ENCODE measurements at places on chromosomes 4 and X.

GRCh38 chrX:145654486-145654885 lies 163.1 kb upstream of the SLITRK2 start:
- DNase-seq, result no peak

- no peak for DNase-seq
Measured at GRCh38 chr4:65592089-65592488, 78.2 kb downstream of the EPHA5 start.

- no peak for DNase-seq
Measured at GRCh38 chr4:127425202-127425845, 207.4 kb upstream of the INTU start.

DNA sequence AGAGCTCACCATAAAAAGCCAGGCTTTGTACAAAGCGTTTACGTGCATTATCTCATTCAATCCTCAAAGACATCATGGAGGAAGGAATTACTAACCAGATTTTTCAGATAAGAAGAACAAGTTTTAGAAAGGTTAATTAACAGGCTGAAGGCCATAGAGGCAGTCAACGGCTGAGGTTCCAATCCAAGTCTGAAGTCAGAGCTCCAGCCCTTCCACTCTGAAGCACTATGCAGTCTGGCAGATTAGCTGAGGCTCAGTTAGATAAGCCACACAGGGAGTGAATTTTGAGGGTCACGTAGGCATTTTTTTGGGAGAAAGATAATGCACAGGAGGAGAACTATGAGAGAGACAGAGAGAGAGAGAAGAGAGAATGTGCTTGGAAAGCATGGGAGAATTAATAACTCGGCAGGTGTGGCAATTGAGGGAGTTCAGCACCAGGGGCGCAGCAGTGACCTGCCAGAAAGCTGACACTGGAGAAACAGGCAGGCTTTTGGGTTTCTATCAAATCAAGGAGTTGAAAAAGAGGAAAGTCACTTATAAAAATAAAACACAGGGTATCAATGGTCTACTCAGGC lies 116.5 kb upstream of the NAP1L5 start:
- no peak for DNase-seq

- no peak for DNase-seq
Measured at GRCh38 chr4:76564123-76564915, 129.3 kb downstream of the SHROOM3 start.

DNA sequence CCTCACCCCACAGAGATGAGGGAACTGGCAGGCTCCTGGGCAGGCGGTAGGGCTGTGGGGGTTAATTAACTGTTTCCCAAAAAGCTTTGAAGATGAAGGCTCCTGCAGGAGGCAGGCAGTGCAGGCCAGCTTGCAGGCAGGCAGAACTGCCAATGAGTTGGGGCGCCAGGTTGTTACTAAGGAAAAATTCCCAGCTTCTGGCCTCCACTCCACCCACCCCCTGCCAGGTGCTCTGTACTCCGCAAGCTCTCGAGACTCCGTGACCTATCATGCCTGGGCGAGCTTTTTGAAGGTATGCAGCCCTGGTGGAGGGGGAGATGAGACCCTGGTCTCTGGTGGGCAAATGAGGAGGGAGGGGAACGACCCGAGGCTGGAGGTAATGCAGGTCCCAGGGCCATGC lies 41.8 kb downstream of the PJA1 start:
- no peak for DNase-seq

GRCh38 chr4:52780206-52780605 lies 29.0 kb upstream of the ERVMER34-1 start:
- DNase-seq, result no peak

DNA sequence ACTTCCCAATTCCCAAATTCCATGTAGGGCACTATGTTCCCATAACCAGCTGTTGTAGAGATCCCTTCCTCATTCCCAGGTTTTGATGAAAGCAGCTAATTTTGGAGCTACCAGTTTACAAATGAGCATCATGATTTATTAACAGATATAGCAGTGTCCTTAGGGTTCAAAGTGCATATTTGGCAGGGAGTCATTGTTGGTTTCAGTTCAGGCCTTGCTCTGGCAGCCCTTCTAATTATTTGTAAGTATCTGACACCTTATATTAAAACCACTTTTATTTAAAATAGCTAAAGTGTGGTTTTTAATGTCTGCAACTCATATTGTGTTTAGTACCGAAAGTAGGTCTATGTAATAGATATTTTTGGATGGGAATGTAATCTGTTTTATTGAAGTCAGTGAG lies 518.5 kb downstream of the TLL1 start:
- no peak for DNase-seq

DNA sequence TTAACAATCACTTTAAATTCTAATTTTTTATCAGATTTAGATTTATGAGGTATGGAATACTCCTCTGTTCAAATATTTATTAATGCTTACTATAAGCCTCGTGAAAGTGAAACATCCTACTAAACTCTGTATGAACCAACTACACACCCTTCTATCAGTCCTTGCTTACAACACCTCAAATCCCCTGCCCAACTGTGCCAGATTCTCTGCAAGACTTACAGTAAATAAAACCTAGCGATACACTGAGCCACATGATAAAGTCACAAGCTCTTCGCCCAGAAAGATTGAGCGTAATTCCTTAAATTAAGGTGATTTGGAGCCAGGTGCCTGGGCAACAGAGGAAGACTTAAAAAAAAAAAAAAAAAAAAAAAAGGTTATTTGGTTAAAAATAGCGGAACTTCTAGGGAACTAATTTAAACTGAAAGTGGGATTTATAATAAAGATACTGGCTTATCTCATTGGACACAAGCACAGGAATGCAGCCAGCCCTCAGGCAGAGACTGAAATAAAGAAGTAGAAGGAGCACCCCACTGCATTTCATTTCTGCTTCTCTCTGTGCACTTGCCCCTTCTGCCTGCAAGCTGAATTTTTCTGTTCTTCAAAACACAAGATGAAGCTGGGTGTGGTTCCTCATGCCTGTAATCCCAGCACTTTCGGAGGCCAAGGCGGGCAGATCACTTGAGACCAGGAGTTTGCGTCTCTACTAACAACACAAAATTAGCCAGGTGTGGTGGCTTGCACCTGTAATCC lies 17.5 kb upstream of the C4orf36 start:
- no peak for DNase-seq

- no peak for DNase-seq
Measured at GRCh38 chrX:153780678-153781427, at the start of gene SRPK3. Gene SRPK3, plus strand, starts transcription at chrX:153781041. Its CDS starts 46 bp downstream, at chrX:153781087.

GRCh38 chr4:108361446-108361820 lies 192.7 kb upstream of the LEF1 start:
- no peak for DNase-seq

DNA sequence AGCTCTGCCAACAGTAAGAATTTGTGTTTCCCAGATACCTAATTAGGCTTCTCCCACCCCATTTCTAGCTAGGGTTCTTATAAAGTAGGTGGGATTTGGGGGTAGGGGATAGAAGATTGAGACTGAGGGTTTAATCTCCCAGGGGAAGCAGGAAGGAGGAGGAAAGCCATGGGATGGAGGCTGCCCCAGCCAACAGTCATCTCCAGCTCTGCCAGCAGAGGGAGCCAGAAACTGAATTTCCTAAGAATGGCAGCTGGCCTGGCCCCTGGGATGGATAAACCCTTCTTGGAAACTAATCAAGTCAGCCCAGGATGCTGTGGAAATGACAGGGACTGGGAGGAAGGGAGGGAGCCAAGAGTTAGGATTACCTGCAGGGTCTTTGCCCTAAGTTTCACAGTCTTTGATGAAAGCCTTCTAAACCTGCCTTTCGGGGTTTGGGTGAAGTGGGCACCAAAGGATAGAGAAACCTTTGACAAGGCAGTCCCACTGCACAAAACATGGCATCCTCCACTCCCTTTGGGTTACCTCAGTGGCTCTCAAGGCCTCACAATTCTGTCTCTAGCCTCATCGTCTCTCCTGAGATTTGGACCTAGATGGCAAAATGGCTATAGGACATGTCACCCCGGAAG lies 6.7 kb upstream of the ERCC6L start:
- peak; percentile 34 for DNase-seq

GRCh38 chr4:81319657-81320056 lies 104.6 kb upstream of the PRKG2 start:
- DNase-seq, result no peak

DNA sequence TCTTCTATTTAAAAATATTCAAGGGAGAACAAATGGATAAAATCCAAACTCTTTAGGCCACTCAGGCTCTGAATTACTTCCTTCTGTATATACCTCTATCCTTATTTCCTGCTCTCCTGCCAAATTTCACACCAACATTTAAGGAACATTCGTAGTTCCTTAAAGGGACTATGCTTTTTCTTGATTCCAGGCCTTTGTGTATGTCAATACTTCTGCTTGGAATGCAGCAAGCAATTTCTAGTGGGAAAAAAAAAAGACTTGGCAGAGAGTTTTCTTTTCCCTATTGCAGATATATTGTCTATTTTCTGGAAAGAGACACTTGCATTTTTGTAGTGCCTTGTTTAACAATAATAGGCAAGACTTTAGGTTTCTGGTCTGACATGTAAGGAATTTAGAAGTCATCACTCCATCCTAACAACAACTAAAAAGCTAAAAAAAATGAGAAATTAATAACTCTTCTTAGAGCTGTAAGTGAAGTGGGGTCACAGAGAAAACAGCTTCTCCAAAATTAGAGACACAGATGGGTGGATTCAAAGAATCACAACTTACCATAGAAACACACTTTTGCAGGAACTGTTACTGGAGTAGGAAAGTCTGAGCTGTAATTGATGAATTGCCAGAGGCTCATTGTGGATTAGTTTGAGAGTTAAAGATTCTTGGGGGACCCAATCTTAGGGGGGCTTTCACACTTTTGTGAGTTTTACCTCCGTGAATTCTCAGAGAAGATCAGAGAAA lies 2.1 kb upstream of the ADH5 start:
- DNase-seq, result no peak

GRCh38 chrX:71871367-71871766 lies 39.3 kb upstream of the NHSL2 start:
- DNase-seq, result no peak

DNA sequence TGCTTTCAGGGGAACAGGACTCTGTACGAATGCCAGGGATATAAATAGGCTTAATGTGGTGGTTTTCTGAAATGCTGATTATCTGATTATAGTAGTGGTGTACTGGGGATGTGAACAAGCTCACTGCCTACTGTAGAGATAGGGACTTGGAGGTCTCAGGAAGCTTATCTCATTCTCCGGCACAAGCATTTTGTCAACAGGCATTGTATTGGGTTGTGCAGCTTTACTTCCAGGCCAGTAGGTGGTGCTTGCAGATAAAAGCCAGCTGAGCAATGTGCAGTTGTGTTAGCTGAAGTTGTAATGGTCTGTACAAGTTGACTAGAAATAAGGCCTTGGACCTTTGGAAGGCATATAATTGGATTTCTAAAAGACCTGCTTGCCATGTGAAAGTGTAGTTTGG lies 49.5 kb upstream of the TMLHE start:
- no peak for DNase-seq

DNA sequence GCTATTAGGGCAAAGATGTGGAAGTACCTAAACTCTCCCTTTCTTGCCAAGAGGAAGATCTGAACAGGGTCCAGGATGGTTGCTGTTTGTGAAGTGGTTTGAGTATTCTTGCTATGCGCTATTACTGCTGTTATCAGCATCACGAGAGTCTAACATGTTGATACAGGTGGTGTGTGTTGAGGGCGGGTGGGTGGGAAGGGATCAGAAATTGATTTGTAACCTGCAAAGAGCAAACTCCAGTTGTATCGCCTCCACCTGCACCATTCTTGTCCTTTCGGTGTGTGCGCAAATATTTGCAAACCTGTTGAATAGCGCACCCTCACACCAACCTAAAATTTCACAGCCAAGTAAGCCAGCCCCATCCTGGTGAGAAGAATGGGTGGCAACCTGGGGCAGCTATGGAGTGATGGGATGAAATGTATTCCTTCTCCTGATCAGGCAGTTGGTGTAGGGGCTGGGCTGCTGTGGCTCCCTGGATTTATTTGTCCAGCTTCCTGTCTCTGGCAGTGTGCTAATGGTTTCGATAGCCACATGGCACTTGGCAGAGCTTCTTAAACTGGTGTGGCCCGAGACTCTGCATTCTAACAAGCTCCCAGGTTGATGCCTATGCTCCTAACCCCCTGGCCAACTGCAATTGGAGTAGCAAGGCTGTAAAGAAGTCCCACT lies 102.6 kb upstream of the SCML1 start:
- DNase-seq, result no peak

All from CD4-positive, alpha-beta T cell (primary cell).